SJSA1 (cell line): ENCODE measurements at places on chromosomes 2 and 18.

GRCh38 chr18:42341423-42341822 lies 386.4 kb downstream of the PIK3C3 start:
- no peak for DNase-seq

DNA sequence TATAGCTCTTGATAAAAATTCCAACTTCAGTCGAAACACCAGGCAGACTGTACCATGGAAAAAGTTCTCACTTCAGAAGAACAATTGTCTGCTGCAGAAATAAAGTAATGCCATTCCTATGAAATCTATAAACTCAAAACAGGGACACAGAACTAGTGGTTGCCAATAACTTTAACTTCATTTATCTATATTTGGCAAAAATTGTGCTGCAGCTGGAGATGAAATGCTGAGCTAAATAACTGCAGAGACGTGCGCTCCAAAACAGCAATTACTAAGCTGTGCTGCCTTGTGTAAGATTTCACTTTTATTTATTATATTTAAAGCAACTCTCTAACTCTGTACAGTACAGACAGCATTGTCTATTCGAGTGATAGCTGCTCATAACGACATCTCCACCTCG lies 540.1 kb upstream of the ID2 start:
- no peak for DNase-seq

- DNase-seq: no peak
Observed at GRCh38 chr2:25960920-25961319, 21.4 kb downstream of the KIF3C start.

- no peak for DNase-seq
Observed at GRCh38 chr18:36130039-36130831, 536 bp downstream of the ELP2 start.

- no peak for DNase-seq
Observed at GRCh38 chr2:142220901-142221300, 90.1 kb upstream of the LRP1B start.

- no peak for DNase-seq
Observed at GRCh38 chr2:88472811-88473210, 20.3 kb upstream of the FOXI3 start.

GRCh38 chr2:176653479-176654443 lies 384.5 kb downstream of the MTX2 start:
- DNase-seq: peak; percentile 77

DNA sequence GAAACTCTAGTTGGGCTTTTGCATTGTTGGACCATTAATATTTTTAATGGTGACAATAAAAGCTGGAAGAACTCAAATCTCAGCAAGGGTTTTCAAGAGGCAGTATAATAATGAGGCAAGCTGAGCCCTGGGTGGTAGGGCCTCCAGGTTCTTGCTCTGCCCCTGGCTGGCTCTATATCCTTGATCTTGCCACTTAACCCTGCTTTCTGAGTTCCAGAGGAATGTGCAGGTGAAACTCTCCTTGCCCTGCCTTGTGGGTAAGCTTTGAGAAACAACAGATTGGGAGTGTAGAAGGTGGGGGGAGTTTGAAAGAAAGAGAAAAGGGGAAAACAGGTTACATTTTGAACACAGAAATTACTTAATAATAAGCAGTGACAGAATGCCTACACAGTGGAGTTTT lies 103.3 kb upstream of the MAP4K3 start:
- no peak for DNase-seq

- no peak for DNase-seq
Observed at GRCh38 chr18:61448316-61448715, 115.1 kb downstream of the CDH20 start.

GRCh38 chr2:43405829-43406228 lies 179.4 kb upstream of the ZFP36L2 start:
- no peak for DNase-seq

- DNase-seq: no peak
Observed at GRCh38 chr2:54360055-54360792, 95.9 kb upstream of the SPTBN1 start.

DNA sequence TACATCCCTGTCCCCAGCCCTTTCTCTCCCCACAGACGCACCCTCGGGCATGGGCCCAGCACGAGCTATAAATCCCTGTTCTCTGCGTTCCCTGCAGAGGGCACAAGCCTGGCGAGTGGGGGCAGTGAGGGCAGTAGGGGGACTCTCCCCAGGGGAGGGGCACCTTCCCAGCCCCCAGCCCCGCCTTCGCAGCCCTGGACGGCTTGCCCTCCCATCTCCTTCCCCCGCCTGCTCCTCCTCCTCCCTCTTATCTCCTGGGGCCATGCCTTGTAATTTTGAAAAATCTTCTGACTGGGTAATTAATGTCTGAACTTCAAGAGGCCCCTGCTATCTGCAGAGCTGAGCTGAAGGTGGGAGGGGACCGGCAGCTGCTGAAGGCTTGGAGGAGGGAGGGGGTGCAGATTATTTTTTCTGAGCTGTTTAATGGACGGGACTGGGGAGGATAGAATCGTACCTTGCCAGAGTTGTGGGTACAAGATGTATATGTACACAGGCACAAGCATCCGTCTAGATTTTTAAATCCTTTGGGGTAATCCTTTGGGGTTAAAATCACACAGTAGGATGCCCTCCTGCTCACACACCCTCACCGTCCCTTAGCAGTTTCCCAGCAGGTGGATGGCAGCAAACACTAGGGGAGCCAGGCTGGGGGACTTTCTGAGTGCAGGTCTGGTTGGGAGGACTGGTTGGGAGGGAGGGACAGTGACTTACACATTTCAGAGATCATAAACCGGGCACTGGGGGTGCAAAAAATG lies 121.9 kb downstream of the SMAD7 start:
- no peak for DNase-seq

GRCh38 chr2:161901460-161901859 lies 172.6 kb downstream of the DPP4 start:
- DNase-seq: no peak

- DNase-seq: no peak
Observed at GRCh38 chr2:190405070-190405469, 3.1 kb upstream of the MFSD6 start.

- no peak for DNase-seq
Observed at GRCh38 chr2:67399831-67400489, 2.8 kb downstream of the ETAA1 start.

DNA sequence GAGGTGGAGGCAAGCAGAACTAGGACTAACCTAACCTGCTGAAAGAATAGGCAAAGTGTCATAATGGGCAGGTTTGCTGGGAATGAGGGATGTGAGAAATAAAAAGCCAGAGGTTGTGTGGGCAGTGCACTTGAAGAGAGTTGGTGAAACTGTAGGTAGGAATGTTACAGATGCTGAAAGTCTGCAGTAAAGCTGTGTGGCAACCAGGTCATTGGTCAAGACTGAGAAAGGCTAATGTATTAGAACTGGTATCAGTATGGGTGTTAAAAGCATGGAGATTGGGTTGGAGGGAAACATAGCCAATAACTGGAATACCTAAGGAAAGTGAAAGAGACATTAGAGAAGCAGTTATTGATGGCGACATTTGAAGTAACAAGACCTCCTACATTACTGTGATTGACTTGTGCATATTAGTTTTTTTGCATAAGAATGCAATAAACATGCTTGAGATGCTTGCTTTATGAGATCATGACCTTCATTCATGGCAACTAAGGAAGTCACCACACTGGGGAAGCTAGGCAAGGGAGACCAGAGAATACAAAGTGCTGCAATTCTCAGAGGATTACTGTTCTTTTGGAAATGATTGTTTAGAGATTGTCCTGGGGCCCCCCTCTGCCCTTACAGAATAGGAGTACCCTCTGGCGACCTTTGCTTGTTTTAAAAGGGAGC lies 11.8 kb downstream of the GULP1 start:
- peak; percentile 89 for DNase-seq

- peak; percentile 25 for DNase-seq
Observed at GRCh38 chr2:137888845-137889244, 75.4 kb upstream of the HNMT start.

- DNase-seq: no peak
Observed at GRCh38 chr2:37098416-37099118, 14.2 kb downstream of the GPATCH11 start.

DNA sequence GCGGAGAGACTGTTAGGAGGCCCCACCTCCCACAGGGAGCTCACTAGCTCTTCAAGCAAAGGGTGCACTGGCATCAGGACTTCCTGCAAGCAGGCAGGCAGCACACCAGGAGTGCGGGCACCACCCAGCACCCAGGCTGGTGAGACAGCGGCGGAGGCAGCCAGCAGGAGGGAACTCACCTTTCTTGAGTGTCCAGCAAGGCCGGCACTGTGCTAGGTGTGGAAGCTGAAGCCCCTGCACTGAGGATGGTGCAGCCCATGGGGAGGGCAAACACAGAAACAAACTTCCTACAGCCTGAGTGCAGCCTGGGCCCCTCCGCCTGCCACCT lies 100.7 kb upstream of the ID2 start:
- no peak for DNase-seq

- no peak for DNase-seq
Observed at GRCh38 chr2:207810200-207810788, 40.6 kb upstream of the FZD5 start.

GRCh38 chr2:170217778-170218251 lies 39.9 kb downstream of the MYO3B start:
- no peak for DNase-seq

DNA sequence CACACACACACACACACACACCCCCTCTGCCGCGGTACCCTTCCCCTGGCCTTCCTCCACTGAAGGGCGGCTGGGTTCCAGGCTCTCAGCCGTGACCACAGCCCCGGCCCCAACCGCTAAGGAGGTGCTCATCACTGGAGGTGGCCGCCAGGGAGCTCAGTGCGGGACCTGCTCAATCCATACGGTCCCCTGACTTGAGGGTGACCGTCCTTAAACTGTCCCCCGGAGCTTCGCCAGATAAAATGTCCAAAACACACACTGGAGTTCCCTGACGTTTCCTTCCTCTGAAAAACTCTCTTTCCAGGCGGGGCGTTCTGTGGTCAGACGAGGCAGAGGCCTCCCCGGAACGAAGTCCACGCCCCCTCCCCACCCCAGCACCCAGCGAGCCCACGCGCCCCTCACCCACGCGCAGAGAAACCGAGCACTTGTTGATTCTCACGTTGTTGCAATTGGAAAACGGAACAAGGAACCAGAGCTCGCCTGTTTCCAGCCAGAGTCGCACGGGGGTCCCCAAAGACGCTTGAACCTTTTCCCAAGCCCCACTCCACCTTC lies 1.4 kb downstream of the MBP start:
- no peak for DNase-seq

- no peak for DNase-seq
Observed at GRCh38 chr2:119155633-119156032, 2.9 kb downstream of the C1QL2 start.

- no peak for DNase-seq
Observed at GRCh38 chr2:143934626-143935481, 585.1 kb downstream of the ZEB2 start.
